ENCODE measurements at places on chromosomes 5 and 9.

DNA sequence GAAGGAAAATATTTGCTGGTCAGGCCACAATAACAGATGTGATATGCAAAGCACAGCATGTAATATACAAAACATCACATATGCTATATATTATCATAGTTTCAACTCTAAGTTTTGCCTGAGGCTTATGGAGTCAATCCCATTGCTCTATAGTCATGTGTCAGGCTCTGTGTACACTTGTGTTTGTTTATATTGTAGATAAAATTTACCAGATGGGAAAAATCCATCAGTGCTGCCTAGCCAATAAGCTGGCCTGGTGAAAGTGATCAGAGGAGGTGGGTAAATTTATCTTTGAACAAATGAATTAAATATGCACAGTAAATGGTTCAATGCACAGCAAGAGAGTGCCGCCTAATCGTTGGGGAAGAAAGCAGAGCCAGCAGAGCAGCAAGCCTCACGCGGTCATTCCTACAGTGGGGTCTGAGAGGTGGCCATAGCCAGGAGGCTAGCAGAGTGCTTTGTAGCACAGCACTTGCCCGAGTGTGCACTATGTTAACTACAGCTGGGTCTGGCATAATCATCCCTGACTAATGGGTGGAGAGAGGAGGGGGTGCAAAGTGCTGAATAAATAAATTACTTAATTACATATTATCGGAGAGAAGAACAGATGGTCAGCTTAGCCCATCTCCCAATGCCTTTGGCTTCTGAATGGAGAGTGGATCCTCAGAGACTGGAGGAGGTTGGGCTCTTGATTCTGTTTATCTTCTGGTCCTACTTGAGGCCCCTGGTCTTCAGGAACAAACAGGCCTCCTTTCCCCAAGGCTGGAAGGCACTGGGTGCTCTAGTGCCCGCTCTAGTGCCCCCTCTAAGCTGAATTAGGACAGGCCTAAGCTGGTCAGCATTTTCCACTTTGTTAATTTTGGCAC is 153.5 kb downstream of the MAT2B start:
- DNase-seq, result no peak

GRCh38 chr9:107547772-107548297 is 58.3 kb upstream of the KLF4 start:
- no peak for DNase-seq

- DNase-seq, result no peak
These were observed 190.4 kb downstream of the RGS3 start for GRCh38 chr9:113653746-113654604.

GRCh38 chr5:157273131-157273556 is 7.2 kb downstream of the CYFIP2 start:
- no peak for DNase-seq

DNA sequence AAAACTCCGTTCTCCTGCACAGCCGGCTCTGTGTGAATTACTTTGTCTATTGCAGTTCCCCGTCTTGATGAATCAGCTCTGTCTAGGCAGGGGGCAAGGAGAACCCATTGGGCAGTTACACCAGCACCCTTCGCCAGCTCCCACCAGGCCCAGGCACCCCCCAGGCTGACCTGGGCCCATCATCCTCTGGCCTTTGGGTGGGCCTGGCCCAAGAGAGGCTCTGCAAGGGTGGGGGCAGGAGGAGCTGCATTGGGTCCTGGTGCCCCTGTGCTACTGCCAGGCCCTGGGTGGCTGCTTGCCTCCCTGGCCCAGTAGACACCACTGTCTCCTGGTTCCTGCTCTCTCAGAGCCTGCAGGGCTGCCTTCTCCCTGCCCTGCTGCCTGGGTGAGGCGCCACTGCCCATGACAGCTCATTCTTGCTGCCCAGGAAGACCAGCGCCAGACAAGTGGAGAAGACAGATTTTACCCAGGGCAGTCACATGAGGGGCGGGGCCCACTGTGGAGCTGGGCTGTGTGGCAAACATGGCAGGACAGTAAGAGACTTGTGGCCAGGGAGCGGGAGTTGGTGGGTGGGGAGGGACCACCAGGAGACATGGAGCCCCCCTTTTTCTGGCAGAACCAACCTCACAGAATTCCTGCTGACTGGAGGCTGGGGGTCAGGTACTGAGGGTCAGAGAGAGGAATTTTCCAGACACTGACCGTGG is 67.2 kb downstream of the MRPL36 start:
- DNase-seq, result no peak

GRCh38 chr5:35009657-35010056 is 38.1 kb downstream of the AGXT2 start:
- DNase-seq, result no peak

- no peak for DNase-seq
These were observed 13.0 kb downstream of the RGS3 start for GRCh38 chr9:113476511-113476916.

DNA sequence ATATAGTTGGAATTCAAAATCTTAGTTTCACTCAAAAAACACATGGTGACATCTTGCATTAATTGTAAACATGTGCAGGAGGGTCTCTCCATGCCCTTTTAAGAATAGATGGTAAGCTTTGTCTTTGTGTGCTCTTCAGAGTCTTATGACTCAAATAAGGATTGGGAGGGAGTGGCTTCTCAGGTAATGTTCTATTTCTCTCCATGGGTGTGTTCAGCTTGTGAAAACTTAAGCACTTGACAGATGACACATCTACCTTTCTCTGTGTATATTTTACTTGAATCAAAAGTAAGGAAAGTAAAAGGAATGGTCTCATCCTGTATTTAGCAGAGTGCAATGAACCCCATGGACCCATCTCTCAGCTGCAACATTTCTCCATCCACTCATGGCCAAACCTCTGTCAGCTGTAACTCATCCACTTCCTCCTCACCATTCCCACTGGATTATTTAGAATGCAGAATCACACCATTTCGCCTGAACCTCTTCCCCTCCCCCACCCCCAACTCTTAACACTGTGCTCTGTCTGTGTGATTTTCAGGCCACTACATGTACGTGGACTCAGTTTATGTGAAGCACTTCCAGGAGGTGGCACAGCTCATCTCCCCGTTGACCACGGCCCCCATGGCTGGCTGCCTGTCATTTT is 82.1 kb downstream of the MAMDC2 start:
- no peak for DNase-seq

DNA sequence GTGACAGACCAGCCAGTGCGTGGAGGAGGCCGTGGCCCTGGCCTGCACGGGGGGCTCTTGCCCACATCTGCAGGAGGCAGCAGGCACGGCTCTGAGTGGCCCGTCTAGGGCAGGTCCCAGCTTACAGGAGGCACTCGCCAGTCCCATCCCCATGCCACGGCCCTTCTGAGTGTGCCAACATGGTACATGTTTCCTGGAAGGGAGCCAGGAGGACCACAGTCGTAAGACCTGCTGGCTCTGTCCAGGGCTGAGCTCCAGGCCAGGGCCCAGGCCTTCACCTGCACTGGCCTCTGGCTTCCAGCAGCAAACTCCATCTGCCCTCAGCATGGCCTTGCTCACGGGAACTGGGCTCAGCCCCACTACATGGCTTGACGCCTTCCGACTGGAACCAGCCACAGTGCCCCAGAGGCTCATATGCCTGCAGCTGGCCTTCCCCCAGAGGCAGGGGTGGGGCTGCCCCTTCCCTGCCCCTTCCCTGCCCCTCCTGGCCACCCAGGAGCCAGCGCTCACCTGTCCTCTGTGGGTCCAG is 3.8 kb downstream of the NKD2 start:
- no peak for DNase-seq

DNA sequence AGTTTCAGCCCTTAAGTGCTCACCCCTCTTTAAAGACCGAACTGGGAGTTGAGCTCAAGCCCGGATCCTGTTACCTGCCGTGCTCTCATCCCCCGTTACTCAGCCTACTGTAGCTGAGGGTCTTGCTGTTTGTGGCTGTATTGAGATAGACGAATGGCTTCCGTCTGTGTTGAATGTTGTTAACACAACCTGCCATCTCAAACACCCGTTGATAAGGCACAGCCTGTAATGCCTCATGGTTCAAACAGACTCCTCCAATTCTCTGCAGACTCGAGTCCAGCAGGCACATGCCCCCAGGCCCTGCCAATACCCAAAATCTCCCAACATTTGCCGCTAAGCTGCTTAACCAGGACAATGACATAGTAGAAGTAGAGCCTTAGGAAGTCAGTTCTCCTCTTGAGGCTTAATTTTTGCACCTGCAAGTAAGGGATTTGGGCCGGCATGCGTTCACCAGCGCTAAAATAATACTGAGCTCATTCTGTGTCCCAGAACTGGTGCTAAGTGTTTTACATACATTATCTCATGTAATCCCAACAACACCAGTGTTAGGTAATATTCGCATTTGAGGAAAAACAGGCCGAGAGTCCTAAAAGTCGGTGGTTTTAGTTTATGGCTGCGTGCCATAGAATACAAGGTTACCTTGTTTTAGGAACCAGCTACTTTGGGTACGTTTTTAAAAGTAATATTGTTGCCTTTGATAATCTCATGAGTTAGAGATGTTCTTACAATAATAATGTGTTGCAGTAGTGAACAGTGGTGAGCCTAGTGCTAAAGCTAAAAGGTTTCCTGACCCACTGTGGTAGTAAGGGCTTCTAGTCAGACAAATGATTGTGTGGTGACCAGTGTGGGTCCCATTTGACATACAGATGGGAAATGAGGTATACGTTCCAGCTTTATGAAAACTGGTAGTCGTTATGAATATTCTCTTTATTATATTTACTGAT is 1.5 kb upstream of the RFX3 start:
- DNase-seq, result no peak

GRCh38 chr9:136856079-136856476 is 3.9 kb downstream of the MAMDC4 start:
- DNase-seq, result no peak

DNA sequence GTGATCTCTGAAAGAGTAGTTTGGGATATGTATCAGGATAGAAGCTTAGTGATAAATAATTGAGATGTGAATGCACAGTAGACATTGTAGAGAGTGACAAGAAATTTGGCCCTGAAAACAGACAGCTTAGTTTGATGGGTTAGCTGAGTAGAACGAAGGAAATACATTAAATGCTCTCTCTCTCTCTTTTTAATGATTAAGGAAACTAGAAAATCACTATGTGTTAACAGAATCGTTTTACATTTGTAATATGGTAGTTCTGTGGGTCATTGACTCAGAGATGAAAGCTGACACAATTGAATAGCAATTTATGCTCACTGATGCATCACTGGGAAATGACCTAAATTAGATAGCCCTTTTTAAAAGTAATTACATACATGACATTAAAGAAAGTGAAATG is 739.8 kb upstream of the PTPRD start:
- DNase-seq, result no peak

- no peak for DNase-seq
These were observed 9.2 kb upstream of the IL12B start for GRCh38 chr5:159339460-159339859.

All from H54 (cell line).